ENCODE measurements at places on chromosomes 4 and X.
A peak's percentile ranks its signal among the peaks of the same experiment; 100 is the strongest.

DNA sequence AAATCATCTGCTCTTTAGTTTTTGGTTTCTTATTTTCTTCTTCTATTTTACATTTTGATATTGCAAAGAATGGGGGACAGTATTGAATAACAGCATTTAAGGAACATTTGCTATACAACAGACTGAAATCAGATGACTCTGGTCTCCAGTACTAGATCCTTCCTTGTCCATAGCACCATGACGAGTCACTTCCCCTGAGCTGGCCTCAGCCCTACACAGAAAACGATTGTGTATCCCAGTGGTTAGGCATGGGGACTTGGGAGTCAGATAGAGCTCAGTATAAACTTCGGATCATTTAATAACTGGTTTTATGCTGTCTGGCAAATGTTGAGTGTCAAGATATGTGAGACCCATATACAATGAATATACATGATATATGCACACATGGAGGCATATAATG, 44.7 kb upstream of the BEX4 start:
- peak; percentile 70 for DNase-seq

DNA sequence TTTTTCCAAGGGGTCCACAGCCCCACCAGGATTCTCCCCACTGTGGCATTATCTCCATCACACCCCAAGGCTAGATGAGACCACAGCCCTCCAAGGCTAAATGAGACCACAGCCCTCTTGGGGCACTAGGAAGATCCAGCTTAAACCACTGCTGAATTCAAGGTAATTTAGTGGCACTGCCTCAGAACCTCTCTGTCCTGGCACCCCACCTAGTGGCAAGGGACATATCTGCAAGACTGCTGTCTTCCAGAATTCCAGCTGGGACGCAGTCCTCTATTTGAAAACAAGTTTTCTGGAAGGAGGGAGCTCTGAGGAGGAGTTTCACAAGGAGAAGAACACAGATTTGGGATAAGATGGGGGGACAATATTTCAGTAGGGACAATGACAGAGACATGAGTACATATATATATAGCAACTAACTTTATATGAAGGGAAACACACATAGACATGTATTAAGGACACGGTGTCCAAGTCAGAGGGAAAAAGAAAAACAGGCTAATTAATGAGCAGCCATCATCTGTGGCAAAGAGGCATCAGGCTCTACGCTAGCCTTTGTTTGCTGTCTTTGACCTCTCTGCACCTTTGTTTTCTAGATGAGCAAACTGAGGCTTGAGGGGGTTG, 9.3 kb downstream of the CETN2 start:
- DNase-seq = peak; percentile 60

DNA sequence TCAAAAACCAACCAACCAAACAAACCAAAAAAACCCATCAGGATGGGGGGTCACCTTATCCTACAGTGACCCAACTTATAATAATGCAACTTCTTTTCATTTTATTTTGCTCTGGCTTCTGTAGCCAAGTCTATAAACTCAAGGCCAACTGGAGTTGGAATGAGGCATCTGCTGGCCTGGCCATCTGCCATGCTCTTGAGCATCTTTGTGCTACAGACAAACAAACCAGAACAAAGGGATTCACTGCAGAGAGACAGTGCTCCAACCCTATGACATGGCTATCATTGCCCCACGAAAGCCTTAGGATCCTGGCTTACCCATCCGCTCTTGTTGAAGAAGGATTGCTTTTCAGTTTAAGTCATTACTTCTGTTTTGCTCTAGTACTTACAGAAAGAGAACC, 49.2 kb upstream of the SCRG1 start:
- DNase-seq = no peak

DNA sequence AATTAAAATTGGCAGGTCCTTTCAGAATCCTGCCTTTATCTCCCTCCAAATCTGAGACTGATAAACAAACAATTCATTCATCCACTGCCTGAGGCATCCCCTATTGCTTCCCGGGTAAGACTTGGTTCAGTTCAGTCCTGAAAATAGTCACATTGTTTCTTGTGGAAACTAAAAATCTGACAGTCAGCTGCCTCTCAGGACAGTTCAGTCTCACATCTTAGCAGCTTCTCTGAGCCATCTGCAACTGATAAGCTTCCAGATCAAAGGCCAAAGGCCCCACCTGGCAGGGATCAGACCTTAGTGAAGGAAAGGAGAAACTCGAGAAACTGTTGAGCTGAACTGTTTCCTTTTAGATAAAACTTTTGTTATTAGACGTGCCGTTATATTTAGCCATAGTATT, 264.5 kb downstream of the IL15 start:
- no peak for DNase-seq

- peak; percentile 60 for DNase-seq
These were observed 5.6 kb upstream of the TEC start for GRCh38 chr4:48275247-48275646.

DNA sequence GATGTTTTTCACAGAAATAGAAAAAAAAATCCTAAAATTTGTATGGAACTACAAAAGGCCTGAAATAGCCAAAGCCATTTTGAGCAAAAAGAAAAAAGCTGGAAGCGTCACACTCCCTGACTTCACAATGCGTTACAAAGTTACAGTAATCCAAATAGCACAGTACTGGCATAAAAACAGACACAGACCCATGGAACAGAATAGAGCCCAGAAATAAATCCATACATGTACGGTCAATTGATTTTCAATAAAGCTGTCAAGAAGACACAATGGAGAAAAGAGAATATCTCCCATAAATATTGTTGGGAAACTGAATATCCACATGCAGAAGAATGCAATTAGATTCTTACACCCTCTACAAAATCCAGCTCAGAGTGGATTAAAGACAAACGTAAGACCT, 208.2 kb downstream of the AFAP1 start:
- DNase-seq = no peak

GRCh38 chr4:48905363-48906015, 1.1 kb downstream of the OCIAD2 start:
- peak; percentile 67 for DNase-seq

- DNase-seq = no peak
These were observed 65.4 kb downstream of the GPR82 start for GRCh38 chrX:41789374-41789773.

- peak; percentile 53 for DNase-seq
These were observed 64.2 kb downstream of the PACRGL start for GRCh38 chr4:20764366-20764992.

GRCh38 chrX:1593286-1594271, 2.2 kb downstream of the AKAP17A start:
- DNase-seq = no peak

- no peak for DNase-seq
These were observed 108.1 kb upstream of the SPRY1 start for GRCh38 chr4:123288309-123289025.

GRCh38 chrX:150683536-150684146, 9.6 kb upstream of the MTMR1 start:
- DNase-seq = peak; percentile 69

DNA sequence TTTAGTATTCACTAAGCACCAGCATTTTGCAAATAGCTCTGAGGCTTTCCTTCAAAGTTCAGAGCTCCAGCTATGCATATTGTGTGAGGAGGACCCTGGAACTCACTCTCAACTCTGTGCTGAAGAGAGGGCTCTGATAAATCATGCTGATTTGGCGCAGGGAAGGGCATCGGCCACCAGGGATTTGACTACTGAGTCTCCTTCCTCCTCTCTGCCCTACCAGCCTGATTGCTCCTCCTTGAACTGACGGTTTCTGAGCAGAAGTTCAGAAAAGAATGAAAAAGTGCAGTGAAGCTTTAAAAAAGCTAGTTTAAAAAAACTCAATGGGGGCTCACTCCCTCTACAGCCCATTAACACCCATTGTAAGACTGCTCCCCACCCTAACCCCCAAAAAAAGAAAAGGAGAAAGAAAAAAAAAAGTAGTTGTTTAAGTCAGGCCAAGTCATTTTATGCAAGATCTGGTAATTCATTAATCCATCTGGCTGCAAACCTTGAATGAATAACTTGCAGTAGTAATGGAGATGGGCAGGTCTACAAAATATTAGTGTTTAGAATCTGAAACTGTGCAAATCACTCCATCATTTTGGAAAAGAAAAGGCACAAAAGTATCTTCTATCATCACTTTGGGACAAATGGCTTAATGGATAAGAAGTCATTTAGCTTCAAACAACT, 13.3 kb downstream of the PPARGC1A start:
- no peak for DNase-seq

DNA sequence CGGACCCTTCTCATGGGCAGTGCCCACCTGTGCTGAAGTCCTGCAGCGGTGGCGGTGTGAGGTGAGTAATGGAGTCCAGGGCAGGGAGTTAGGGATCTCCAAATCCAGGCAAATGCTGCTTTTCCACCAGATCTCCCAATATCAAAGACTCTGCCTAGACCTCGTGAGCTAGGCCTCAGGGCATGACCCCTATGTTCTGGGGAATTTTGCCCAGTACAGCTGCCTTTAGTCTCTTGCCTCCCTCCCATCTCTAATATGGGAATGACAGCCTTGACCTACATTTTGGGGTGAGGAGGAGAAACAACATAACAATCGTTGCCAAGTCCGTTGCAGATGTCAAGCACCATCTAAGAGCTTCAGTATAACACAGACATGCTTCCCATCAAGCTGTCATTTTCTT, 7.3 kb downstream of the PAK3 start:
- no peak for DNase-seq

DNA sequence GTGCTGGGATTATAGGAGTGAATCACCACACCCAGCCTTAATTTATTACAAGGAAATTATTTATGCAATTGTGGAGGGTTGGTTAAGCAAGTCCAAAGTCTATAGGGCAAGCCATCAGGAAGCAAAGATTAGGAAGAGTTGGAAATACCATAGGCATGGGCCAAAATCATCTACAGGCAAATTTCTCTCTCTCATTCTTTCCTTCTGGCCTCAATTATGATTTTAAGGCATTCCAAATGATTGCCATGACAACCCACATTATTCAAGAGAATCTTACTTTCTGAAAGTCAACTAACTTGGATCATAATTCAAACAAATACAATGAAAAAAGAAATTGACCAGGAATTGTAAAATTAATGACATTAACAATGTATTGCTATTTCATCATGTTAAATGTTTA, 400.8 kb downstream of the GPM6A start:
- no peak for DNase-seq

DNA sequence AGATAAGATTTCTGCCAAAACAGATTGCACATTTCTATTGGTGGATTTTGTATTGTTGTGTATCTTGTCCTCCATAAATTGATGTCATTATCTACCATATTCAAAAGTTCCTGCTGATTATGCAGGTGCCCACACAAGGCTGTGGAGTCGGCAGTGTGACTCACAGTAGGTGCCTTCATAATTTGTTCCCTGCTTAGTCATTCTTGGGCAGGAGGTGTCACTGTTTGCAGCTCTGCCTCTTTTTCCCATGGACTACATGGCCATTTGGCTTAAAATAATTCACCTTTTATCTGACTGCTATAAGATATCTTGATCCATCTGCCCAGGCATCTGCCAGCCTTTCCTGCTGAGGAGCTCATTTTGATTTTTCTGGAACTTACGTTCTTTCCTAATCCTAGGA, 33.6 kb upstream of the ENPEP start:
- peak; percentile 6 for DNase-seq

DNA sequence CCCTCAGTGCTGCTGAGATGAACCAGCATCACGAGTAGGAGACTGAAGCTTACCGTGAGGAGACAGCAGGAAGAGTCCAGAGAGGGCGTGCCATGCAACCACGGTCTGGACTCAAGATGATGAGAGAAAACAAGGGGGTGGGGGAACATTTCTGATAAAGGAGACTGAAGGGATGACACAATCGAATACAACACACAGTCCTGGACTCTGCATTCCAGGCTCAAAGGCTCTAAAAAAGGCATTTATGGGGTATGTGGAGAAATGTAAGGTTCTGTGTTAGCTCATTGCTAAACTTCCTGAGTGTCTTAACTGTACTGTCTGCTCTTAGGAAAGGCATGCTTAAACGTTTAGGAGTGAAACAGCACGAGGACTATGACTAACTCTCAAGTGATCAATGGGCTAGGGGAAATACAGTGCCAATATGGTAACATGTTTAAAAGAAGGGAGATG, 20.6 kb upstream of the IRAK1 start:
- peak; percentile 68 for DNase-seq

DNA sequence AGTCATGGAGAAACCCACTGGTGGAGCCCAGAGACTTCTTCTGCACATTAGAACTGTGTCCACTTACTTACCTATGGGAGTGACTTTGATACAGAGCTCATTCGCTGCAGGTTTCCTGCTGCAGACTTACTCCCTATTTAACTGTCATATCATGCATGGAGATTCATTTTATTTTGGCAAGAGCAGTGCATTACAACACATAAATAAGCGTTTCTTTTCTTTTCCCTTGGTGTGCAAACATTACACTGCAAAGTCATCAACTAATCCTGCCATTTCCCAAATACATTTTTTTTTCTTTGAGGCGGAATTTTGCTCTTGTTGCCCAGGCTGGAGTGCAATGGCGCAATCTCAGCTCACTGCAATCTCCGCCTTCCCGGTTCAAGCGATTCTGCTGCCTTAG, 230.9 kb upstream of the SFRP2 start:
- no peak for DNase-seq

- no peak for DNase-seq
These were observed 143.5 kb downstream of the MGST2 start for GRCh38 chr4:139808808-139809756.

DNA sequence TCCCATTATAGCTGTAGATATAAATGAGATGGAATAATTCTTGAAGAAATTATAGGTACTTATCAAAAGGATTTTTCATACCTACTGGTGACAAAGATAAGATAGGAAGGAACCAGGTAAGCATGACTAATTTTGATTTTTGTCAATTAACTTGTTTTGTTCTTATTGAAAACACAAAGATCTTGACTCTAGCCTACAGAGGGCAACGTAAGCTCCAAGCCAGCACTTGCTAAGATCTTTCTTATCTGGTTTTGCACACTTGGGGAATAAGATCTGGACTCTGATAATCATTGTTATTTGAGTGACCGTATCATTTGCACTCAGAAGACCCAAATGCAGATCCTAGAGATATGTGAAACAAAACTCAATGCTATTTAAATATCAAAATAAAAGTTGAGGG, 223.4 kb downstream of the VEGFC start:
- DNase-seq = no peak

Data from ELR (cell line).